ENCODE measurements at places on chromosomes 16 and 17. TPM values are rescaled to one million over a fixed set of nuclear protein-coding genes. Genes with fewer than 3 reads are reported as not detected.

The CCL4L2 gene
- total RNA-seq = not detected

The CHST5 gene
- total RNA-seq = not detected

The KRTAP9-1 gene
- total RNA-seq = not detected

The TMC7 gene
- total RNA-seq = 0.64 TPM

The ST6GALNAC2 gene
- 31.1 TPM for total RNA-seq

The OTOA gene
- total RNA-seq = 1.6 TPM

The KRT12 gene
- total RNA-seq = not detected

The CHST4 gene
- total RNA-seq = not detected

The TCAP gene
- total RNA-seq = 1,962 TPM

The SDR42E2 gene
- total RNA-seq = not detected

The TP53TG3F gene
- total RNA-seq = not detected

The ELP5 gene
- 29.9 TPM for total RNA-seq

The CALB2 gene
- 0.31 TPM for total RNA-seq

The C16orf46 gene
- total RNA-seq = not detected

The ZNF267 gene
- total RNA-seq = 6.5 TPM

The PPM1E gene
- total RNA-seq = not detected

The ACSM5 gene
- 4.2 TPM for total RNA-seq

The KRTAP1-5 gene
- total RNA-seq = not detected

The HP gene
- 1.5 TPM for total RNA-seq

The ZNF213 gene
- total RNA-seq = 15.8 TPM

The PLD6 gene
- total RNA-seq = 5.1 TPM

The KCTD19 gene
- not detected for total RNA-seq

The TAC4 gene
- not detected for total RNA-seq

The SEC14L5 gene
- 1.9 TPM for total RNA-seq

All from gastrocnemius medialis (tissue), 4 donors.